A673 (cell line): ENCODE measurements at places on chromosomes 2 and 18. TPM values are rescaled to one million over a fixed set of nuclear protein-coding genes. Genes with fewer than 3 reads are reported as not detected.

The C1QL2 gene
- total RNA-seq = 0.98 and 1.5 TPM in 2 replicates

The SERPINB10 gene
- not detected in 2 replicates for total RNA-seq

The EGR4 gene
- total RNA-seq = 1.9 and 2.0 TPM in 2 replicates

The AOX1 gene
- 2.4 and 3.1 TPM in 2 replicates for total RNA-seq

The LCT gene
- total RNA-seq = 0.37 and 0.39 TPM in 2 replicates

The ABCG8 gene
- total RNA-seq = not detected in 2 replicates

- DNase-seq = no peak
Measured at GRCh38 chr2:97663626-97663961, 250 bp downstream of the ACTR1B start.

- DNase-seq = no peak
Measured at GRCh38 chr2:234954551-234954992, 2.8 kb downstream of the SH3BP4 start.

GRCh38 chr2:71423817-71424420 is 29.4 kb upstream of the DYSF start:
- peak; percentile 92 for DNase-seq

GRCh38 chr2:2191110-2191707 is 139.9 kb downstream of the MYT1L start:
- DNase-seq = no peak

- DNase-seq = no peak
Measured at GRCh38 chr18:57273194-57273593, 79.2 kb upstream of the ST8SIA3 start.

DNA sequence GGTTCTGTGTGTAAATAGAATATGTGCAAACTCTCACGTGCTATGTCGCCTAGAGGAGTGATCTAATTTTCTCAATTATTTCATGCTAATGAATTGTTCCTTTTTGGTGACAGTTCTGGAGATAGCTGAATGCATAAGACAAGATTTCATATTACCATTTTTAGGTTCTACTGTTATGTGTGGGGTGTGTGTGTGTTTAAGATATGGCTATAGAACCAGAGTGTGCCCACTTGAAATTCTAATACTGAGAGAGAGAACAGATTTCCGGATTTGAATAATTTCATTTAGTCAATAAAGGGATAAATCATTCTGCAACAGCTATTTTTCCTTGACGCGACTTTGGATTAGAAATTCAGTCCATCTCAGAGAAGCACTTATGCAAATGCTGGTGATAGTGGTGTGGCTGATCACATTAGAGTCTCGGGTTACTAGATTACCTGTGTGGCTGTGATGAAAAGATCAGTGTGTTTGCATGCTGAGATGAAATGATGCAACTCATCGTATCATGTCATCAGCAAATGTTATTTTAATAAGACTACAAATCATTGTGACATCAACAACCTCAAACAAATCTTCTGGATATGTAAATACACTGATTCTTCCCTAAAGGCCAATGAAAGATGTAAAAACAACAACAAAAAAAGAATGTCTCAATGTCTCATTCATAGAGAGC is 415.9 kb downstream of the EPHA4 start:
- peak; percentile 47 for DNase-seq

DNA sequence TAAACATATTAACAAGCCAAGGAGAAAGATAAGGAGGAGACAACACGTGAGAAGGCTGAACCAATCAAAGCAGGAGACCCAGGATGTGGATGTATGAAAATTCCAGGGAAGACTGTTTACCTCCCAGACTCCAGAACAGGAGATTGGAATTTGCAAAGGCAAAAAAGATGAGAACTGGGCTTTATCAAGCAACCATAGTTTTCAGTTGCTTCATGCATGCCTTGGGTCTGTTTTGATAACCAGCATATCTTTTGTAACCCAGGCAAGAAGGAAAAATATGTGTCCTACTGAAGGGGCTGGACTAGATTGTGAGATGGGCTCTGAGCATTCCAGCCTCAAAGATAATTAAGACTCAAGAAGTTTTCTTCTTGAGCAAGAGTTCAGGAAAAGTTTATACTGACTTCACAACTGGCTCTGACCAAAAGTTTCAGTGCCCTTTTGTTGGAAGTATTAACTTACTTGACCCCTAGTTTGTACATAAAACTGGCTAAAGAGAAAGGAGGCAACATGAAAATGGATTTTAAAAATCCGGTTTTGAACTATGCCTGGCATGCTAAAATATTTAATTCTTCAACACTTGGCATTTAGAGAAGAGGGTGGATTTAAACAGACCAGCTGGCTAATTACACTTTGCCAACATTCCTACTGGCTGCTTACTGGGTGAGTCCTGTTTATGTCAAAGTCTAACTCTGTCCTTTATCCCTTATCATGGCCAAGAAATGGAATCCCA is 79.3 kb upstream of the CD28 start:
- no peak for DNase-seq

GRCh38 chr2:160167089-160167740 is 32.9 kb downstream of the ITGB6 start:
- peak; percentile 82 for DNase-seq

GRCh38 chr2:7900593-7900992 is 781.3 kb upstream of the ID2 start:
- no peak for DNase-seq

DNA sequence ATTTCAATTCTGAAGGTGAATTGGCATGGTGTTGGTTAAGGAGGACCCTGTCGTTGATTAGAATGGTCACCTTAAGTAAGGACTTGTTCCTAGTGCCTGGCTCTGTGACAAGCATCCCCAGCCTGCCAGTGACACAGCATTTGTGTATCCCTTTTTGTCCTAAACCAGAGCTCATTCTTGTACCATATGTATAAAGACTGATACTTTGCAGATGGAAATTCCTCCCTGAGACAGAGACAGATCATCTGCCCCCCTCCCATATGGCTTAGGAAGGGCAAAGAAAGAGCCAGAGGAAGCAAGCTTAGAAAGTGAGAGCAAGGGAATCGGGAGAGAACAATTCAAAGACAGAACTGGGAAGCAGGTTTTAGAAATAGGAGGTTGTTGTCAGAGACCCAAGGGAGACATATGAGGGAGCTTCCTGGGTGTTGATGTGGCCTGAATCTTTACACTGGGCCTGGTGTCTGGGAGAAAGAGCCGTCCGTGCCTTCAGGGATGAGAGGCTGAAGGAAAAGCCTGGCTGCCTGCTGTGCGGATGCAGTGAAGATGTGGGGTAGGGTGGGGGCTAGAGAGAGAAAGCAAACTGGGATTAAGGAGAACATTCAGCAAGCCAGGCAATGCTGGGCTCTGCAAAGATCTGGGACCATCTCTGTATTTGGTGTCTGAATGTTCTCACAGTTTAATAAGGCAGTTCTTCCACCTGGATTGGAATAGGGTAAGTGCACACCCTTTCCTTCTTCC is 13.2 kb upstream of the CHRNA1 start:
- DNase-seq = no peak

GRCh38 chr2:207993151-207993763 is 32.1 kb downstream of the PLEKHM3 start:
- no peak for DNase-seq

DNA sequence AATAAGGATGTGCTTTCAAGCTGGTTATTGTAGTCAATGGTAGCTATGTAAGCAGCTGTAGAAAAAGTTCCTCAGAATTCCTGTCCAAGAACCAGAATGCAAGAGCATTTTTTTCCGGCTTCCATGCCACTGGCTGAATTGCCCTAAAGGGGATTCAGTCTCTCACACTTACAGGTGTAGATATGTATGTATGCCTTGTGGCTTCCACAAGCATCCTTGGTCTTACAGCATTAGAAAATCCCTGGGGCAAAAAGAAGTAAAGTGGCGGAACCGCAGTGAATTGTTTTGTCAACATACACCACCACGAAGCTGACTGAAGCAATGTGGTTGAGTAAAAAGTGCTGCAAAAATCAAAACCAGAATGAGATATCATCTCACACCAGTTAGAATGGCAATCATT is 54.6 kb downstream of the FANCL start:
- DNase-seq = no peak

GRCh38 chr2:123495241-123495640 is 529.8 kb upstream of the CNTNAP5 start:
- no peak for DNase-seq
